Body of pancreas (tissue), 4 donors: ENCODE measurements at places on chromosomes 5 and 9. TPM values are rescaled to one million over a fixed set of nuclear protein-coding genes. Genes with fewer than 3 reads are reported as not detected.

DNA sequence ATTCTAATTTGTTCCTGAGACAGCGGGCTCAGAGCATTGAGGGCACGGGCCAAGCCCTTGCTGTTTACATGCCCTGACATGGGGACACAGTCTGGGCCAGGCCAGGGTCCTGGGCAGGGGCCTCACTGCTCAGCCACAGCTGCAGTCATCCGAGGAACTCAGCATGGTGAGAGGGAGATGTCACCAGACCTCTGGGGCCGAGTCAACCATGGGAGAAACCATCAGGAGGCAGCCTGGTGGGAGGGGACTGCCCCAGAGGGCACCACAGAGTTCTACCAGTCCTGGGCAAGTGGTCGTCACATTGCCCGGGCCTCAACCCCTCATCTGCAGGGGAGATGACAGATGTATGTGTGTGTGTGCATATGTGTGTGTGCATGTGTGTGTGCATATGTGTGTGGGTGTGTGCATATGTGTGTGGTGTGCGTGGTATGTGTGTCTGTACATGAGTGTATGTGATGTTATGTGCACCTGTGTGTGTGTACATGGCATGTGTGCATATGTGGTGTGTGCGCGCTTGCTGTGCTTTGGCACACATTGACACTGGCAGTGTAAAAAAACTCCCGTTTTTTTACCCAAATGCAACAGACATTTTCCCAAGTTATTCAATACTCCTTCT, 42.4 kb upstream of the TMEM250 start:
- no peak for DNase-seq

DNA sequence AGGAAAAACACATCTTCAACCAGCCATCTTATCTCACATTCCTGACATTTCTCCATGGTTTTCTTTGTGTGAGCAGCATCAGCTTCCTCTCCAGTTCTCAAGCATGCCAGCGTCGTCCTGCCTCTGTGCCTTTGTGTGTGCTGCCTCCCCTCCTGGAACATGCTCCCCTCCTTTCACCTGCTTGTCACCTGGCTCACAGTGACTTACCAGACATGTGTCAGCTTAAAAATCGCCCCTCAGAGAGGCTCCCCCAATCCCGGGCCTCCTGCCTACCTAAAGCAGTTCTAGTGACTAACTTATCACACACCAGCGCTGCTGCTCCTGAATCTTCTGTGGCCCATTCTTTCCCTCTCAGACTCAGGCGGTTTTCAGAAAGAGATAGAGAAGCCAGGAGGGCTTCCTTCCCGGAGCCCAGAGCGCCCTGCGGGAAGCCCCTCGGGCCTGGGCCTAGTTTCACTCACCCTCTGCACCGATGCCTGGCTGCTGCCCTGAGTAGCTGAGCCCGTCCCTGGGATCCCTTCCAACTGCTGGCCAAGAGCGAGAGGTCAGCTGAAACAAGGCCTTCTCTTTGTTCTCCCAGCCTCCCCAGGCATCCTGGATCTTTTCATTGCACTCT, 51.1 kb upstream of the MVB12B start:
- no peak for DNase-seq

DNA sequence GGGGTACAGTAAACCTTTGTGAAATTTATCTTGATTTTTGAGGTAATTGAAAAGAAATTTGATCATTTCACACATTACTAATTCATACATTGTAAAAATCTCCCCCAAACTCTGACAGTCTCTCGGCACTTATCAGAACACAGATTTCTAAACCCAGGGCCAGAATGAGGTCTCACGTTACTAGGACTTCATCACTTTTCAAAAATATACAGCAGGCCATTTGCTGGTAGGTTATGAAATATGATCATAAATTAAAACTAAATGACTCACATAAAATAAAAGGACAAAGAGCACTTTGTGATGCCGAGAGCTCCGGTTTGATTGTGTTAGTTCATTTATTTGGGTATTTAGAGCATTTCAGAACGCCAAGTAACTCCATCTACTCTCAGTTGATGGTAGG, 17.0 kb downstream of the MSX2 start:
- no peak for DNase-seq

The IFNK gene
- total RNA-seq: not detected

- no peak for DNase-seq
Measured at GRCh38 chr5:16600946-16601345, 15.9 kb downstream of the RETREG1 start.

DNA sequence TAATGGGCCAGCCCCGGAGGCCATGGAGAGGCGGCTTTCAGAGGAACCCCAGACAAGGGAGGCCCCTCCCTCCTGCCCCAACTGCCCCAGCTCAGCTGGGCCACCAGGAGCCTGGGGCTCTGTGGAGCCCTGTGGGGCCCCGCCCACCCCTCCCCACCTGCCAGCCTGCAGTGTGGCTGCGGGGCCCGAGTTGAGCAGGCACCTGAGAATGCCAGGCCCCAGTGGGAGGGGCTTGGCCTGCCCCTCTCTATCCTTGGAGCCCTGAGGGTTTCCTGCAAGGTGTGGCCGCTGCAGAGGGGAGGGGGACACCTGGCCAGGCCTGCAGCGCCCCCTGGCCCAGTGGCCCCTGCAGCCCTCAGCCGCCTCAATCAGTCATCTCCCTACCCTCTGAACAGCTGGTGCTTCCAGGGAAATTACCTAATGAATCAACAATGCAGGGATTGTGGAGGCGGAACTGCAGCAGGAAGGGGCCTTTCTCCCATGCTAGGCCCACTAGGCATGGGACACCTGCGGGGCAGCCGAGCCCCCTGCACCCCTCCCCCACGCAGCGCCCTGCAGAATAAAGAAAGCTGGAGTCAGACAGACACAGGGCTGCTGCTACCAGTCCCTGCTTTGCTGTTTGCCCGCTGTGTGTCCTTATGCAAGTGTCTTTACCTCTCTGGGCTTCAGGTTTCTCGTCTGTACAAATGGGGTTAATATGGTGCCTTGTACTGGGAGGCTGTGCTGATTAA, 48.0 kb downstream of the LMX1B start:
- DNase-seq: peak; percentile 22

The POLK gene
- 33.5 TPM for total RNA-seq

The GLDC gene
- total RNA-seq: not detected

The TMEM174 gene
- total RNA-seq: not detected

DNA sequence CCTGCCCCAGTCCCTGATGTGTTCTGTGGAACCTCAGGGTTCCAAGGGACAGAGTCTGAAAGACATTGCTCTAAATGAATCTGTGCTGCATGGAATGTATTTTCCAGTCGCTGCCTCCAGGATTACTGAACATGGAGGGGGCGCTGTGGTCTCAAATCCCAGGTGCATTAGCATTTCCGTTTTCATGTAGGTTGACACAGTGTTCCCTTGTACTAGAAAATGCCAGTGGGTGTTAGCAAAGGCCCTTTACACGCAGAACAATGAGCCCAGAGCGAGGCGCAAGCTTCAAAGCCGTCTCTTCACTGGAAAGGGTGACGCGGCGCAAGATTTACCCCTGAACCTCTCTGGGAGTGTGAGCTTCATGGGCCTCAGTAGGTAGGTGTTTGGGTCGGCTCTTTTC, 308.3 kb downstream of the SLIT3 start:
- DNase-seq: no peak

DNA sequence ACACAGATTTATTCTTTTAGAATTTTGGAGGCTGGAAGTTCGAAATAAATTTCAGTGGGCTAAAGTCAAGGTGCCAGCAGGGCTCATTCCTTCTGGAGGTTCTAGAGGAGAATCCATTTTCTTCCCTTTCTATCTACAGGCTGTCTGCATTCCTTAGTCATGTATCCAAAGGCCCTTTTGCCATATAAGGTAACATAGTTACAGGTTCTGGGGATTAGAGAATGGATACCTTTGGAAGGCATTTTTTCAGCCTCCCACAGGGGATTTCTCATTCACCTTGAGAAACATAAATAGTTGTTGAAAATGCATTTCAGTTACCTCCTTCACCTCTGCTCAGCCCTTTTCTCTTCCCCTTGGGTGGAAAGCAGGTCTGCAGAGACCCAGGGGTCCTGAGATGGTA, 280.0 kb upstream of the MAP3K1 start:
- no peak for DNase-seq

DNA sequence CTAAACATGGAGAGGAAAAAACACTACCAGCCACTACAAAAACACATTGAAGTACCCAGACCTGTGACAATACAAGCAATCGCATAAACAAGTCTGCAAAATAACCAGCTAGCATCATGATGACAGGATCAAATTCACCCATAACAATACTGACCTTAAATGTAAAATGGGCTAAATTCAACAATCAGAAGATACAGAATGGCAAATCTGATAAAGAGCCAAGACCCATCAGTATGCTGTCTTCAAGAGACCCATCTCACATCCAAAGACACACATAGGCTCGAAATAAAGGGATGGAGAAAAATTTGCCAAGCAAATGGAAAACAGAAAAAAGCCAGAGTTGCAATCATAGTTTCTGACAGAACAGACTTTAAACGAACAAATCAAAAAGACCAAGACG, 294.4 kb downstream of the MEF2C start:
- DNase-seq: no peak

GRCh38 chr5:146475190-146475780, 28.2 kb downstream of the TCERG1 start:
- no peak for DNase-seq

DNA sequence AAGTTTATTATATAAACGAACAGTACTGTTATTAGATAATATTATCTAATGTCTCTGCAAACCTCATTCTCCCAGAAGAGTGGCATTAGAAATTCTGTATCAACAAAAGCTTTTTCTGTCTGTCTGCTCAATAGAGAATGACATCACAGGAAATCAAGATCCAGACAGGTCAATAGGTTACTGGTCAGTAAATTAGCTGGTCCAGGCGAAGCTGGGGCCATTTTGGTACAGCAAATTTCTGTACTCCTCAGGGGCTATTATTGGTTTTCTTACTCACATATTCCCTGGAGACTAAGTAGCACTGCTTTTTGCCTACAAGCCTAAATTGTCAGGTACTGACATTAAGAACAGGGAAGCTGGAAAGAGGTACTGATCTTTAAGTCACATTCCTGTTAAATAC, 80.5 kb downstream of the PLPP1 start:
- DNase-seq: no peak

The MLANA gene
- not detected for total RNA-seq

The DMRTA1 gene
- 3.3 TPM for total RNA-seq

- no peak for DNase-seq
Measured at GRCh38 chr5:109868737-109869136, 179.0 kb downstream of the MAN2A1 start.

The GHR gene
- 5.7 TPM for total RNA-seq

GRCh38 chr9:133955821-133956411, 36.2 kb downstream of the VAV2 start:
- peak; percentile 48 for DNase-seq

The SLC6A19 gene
- total RNA-seq: 1.3 TPM

GRCh38 chr9:124221676-124222075, 36.1 kb upstream of the NEK6 start:
- no peak for DNase-seq

DNA sequence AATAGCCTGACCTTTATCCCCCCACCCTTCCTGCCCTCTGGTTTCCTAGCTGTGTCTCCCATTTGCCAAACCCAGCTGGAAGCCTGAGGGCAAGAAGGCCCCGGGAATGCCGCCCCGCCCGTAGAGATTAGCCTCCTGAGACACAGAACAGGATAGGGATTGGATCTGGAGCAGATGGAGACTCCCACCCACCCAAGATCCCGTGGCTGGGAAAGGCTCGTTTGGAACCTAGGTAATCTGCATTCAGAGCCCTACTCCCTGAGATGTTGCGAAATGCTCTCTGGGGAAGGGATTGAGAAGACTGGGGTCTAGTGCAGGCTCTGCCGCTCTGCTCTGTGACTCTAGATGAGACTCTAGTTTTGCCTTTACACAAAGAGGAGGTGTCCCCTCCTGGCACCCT, 10.9 kb downstream of the AQP3 start:
- DNase-seq: no peak

- no peak for DNase-seq
Measured at GRCh38 chr5:88760527-88760926, 122.5 kb downstream of the MEF2C start.

GRCh38 chr9:98334796-98335195, 79.3 kb upstream of the TBC1D2 start:
- DNase-seq: no peak

DNA sequence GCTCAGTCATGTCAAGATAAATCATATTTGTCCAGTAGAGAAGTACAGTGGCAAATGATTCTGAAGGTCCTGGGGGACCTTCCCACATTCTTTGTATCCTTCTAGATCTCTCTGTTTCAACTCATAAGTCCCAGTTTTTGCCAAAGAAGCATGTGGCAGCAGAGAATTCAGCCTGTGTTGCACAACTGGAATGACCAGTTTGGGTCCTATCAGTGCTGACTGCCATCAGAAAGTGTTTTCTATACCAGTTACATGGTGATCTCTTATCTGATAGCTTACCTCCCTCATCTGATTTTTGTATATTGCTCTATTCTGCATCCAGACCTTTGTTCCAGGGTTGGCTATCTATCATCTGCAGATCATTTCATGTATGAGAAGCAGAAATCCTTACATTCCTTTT, 21.7 kb downstream of the GM2A start:
- DNase-seq: no peak

The SPRY4 gene
- 18.5 TPM for total RNA-seq

DNA sequence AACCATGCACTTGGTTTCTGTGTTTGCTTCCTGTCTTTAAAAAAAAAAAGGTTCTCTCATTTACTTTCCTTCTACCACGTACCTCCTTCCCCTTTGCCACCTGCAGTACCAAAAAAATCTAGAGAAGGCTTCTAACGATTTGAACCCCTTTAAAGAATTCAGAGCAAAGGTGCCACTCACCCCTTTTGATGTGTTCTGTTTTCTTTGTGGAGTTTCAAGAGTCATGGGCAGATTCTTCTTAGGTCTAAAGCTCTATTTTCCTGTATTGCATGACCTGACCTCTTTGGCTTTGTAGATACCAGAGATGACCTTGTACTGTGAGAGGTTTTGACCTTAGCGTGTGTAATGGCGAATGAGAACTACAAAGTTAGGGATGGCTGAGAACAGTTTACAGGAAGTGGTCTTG, 29.0 kb downstream of the TXNDC8 start:
- DNase-seq: no peak

The RAB24 gene
- total RNA-seq: 79.1 TPM

DNA sequence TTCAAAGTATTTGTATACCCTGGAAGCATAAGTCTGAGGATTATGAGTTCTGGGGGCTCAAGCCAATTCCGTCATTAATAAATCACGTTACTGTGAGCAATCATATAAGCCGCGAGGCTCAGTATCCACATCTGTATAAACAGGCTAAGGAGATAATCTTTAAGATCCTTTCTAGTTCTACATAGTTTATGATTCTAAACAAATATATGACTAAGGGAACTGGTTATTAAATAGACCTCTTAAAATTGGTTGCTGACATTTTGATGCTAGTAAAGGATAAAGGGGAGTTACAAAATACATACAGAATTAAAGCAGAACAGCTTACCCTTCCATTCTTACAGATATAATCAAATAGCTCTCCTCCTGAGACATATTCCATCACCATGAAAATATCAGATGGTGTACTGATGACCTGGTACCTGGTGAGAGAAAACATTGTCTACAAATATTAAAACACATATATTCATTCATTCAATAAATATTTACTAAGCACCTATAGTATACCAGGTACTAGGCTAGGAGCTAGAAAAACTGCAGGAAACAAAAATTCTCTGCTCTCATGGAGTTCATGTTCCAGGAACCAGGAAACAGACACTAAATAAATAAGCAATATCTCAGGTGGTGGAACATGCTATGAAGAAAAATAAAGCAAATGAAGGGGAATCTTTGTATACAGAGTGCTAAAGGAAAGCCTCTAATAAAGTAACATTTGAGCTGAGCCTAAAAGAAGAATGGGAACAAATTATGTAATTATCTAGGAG, 19.5 kb upstream of the TTC33 start:
- no peak for DNase-seq

The PRSS3 gene
- 604 TPM for total RNA-seq

The FGFR4 gene
- 33.7 TPM for total RNA-seq

- no peak for DNase-seq
Measured at GRCh38 chr9:91489361-91489899, 65.8 kb upstream of the NFIL3 start.
